Lung (tissue), 17 donors: ENCODE measurements at places on chromosomes 7 and 10.

GRCh38 chr7:130961128-130961601 is 227.2 kb upstream of the KLF14 start:
- DNase-seq, result no peak

DNA sequence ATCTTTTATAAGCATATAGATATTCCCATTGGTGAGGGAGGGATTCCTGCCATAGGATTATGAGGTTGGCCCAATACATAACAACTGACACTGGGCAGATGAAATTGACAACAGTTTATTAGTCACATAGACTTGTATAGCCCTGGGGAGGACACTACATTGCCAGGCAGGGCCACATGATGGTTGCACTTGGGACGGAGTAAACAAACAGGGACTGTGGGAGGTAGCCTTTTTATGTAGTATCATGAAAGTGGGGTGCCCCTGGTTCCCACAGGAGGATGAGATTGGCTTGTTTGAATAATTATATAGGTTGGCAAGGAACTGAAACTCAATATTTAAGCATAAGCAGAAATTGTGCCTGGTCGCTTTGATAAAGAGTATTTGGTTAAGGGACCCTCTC is 23.5 kb downstream of the TRIM24 start:
- no peak for DNase-seq

DNA sequence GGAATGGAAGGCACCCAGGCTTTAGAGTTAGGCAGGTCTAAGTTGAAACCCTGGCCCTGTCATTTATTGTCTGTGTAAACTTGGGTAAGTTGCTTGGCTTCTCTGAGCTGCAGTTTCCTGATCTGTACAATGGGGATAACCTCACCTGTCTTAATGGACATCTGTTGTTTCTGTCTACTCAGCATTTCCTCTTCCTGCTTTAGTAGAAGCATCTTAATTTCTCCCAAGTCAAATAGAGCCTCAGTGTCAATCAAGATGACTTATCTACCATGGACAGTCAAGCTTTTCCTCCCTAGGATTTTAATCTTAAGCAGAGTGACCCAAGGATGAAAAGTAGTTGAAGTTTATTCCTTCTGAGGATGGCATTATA is 119.7 kb downstream of the FZD1 start:
- DNase-seq, result no peak

DNA sequence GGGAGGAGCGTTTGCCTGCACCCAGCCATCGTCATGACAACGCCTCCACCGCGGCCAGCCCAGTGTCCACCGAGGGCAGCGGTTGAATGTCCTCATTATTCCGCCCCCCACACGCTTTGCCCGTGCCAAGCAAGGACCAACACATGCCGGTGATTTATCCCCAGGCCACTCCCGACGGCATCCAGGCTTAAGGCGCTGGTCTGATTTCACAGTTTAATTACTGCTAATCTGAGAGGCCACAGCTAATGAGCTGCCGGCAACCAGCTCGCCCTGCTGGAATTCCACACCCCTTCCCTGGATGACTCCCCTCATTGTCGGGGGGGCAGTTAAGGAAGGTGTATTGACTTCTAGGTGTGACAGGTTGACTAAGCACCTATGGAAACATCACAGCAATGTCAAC is 432.3 kb downstream of the DNAJB6 start:
- no peak for DNase-seq

DNA sequence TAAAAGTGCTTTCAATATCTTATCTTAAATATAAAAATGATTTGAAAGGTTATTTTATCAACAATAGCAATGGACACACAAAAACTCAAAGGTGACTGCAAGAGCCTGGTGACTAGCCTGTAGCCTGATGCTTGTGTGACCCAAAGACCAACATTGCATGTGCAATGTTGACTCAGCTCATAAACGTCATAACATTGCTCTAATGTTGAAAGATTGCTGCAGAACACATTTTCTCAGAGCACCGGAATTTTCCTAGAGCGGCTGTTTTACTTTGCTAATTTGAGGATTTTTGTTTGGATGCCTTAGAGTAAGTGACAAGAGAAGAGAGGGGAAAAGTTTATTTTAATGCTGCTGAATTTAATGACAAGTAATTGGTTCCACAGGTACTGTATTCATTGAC is 107.1 kb downstream of the RAB18 start:
- DNase-seq, result peak; percentile 19

GRCh38 chr10:53846809-53847208 is 954.2 kb downstream of the PCDH15 start:
- DNase-seq, result peak; percentile 4

GRCh38 chr7:150898475-150899011 is 46.2 kb downstream of the AOC1 start:
- peak; percentile 82 for DNase-seq

DNA sequence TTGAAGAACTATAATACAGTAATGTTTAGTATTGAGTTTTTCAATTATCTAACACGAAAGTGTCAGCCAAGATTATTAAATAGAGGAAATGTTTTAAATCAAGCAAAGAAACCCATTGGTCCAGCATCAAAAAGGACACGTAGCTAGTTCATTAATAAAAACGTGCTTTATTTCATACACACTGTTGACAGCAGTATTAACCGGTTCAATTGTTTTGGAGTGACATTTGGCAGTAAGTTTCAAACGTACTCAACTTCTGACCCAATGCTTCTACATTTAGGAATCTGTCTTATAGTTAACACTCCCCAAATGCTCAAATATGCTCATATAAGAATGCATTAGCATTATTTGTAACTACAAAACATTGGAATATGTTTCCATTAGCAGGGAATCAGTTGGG is 41.3 kb downstream of the SLC16A12 start:
- DNase-seq, result no peak

GRCh38 chr10:104089621-104090020 is 3.9 kb upstream of the COL17A1 start:
- no peak for DNase-seq

GRCh38 chr7:44796034-44796503 is 412 bp upstream of the PPIA start:
- no peak for DNase-seq

- DNase-seq, result no peak
These were observed 474.9 kb downstream of the KCNMA1 start for GRCh38 chr10:77162697-77163096.

GRCh38 chr10:98301664-98302319 is 33.8 kb upstream of the LOXL4 start:
- no peak for DNase-seq

DNA sequence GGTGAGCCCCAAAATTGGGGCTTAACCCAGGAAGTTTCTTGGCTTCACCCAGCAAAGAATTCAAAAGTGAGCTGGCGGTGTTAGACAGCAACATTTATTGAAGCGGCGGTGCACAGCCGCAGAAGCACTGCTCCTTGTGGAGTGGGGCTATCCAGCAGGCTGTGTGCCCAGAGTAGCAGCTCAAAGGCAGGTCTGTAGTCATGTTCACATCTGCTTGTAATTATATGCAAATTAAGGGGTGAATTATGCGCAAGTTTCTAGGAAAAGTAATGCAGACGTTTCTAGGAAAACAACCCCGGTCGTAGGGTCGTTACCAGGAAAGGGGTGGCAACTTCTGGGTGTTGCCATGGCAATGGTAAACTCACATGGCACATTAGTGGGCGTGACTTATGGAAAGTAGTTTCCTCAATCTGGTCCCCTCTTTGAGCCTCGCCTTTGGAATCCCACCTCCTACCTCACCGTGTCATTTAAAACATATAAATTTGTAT is 13.7 kb upstream of the KBTBD2 start:
- DNase-seq, result peak; percentile 79

- DNase-seq, result peak; percentile 49
These were observed 49.9 kb downstream of the C10orf67 start for GRCh38 chr10:23294638-23295247.

GRCh38 chr7:73870041-73870492 is 9.1 kb downstream of the TMEM270 start:
- peak; percentile 27 for DNase-seq

DNA sequence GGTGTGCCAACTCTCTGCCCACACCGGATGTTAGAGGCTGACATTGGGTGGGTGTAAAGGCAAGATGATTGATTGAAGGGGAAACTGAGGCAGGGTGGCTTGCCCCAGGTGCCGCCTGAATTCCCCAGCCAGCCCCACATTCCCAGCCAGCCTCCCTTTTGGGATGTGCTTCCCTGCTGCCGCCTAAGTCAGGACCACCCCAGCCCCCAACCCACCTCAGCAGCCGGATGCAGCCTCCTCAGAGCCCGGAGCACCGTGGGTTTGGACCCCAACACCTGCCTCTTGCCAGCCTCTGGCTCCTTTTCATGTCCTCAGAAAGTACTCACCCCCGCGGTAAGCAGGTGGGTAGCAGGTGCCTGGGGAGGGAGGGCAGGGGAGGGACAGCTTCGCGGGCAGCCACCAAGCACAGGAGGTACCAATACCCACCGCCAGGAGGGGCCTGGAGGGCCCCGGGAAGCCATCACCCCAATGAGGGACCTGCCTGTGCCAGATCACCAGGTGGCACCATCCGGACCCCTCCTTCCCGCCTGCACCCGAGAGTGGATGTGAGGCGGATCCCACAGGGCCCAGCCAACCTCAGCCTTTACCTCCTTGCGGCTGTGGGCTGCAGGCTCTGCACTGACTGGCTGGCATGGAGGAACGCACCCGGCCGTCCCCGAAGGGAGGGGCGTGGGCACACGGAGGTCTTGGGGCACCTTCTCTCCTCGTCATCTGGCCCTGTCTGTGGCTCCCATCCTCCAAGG is 60.5 kb downstream of the PWWP2B start:
- DNase-seq, result no peak

- no peak for DNase-seq
These were observed 3.6 kb upstream of the EXOC6 start for GRCh38 chr10:92844746-92845145.

DNA sequence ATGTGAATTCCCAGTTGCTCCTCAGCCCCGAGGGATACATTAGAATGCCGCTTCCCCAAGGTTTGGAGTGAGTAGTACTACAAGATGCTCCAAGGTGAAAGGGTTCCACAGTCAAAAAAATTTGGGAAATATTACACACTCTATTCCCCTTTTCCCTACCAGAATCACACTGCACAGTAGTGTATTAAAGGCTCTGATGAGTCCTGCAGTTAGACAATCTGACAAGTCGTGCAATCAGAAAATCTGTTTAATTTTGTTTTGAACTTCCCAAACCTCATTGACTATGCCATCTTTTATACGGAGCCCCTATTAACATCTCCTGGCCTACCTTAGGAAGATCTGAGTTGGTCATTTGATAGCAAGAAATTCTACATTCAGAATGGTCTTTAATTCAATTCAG is 13.6 kb upstream of the UCMA start:
- DNase-seq, result no peak

GRCh38 chr7:155724327-155725005 is 80.0 kb downstream of the RBM33 start:
- no peak for DNase-seq

- DNase-seq, result no peak
These were observed 33.5 kb downstream of the REEP3 start for GRCh38 chr10:63554657-63555056.

DNA sequence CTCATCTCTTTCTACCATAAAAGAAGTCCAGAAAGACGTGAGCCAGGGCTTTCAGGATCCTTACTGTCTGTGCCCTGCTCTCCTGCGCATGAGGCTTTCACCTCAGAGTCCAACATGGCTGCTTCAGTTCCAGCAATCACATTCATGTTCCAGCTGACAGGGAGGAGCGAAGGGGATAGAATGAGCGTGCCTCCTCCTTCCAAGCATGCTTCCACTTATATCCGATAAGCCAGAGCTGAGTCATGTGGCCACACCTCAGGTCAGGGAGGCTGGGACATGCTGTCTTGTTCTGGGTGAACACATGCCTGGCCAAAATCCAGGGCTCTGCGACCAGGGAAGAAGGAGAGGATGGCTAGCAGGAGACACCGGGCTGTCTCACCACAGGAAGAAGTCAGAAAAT is 248.2 kb downstream of the SKAP2 start:
- no peak for DNase-seq

DNA sequence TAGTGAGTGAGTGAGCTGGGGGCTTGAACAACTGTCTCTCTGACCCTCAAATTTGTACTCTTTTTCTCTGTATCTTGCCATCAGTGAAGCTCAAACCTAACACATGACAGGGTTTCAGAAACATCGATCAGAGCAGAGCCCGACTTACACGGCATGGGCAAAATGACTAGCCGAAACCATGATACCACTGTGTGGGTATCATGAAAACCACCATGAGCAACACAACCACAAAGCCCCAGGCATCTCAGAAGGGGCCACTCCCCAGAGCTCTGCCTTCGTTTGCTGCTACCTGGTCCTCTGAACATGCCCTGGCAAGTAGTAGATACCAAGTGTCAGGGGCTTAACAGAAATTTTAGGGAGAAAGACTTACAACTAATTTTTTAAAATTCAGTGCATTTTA is 308.5 kb downstream of the WDR11 start:
- DNase-seq, result no peak

DNA sequence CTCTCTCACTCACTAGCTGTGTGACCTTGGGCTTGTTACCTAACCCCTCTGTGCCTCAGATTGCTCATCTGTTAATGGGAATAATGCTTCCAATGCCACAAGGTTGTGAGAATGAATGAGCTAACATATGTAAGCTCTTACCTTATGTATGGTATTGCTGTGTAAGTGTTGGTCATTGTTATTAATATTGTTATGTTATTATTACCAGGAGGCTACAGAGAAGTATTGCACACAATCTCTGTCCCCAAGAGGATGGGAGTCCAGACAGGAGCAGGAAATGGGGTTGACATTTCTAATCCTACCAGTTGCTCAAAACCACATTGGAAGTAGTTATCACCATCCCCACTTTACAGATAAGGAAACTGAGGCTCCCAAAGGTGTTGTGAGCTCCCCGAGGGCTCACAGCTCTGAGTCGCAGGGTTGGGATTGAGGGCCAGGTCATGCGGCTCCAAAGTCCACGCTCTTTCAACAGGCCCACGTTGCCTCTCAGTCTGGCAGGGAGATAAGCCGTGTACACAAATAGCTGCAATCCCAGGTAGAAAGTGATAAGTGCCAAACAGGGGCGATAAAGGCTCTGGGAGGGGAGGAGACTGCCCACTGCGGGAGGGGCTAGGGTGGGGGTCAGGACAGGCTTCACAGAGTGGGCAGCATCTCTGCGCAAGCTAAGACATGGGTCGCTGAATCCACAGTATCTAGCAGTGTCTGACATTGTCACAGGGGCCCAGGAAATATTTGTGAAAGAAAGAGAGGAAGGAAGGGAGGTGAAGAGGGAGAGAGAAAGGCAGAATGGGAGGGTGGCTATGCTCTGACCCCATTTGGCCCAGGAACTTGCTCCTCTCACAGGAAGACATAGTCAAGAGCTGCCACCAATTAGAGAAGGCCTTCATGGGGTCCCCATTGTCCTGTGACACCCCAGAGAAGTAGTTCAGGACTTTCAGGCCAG is 9.6 kb upstream of the ZMIZ1 start:
- no peak for DNase-seq

GRCh38 chr7:143183024-143183423 is at the start of gene TAS2R39:
TAS2R39 (plus strand) TSS chr7:143183419; CDS start chr7:143183419, 0 bp downstream.
- DNase-seq, result no peak

GRCh38 chr10:132383751-132384196 is 13.2 kb upstream of the PWWP2B start:
- no peak for DNase-seq
